ENCODE measurements at places on chromosomes 5 and 9. TPM values are rescaled to one million over a fixed set of nuclear protein-coding genes. Genes with fewer than 3 reads are reported as not detected.

SELENOP gene
- total RNA-seq: 409 TPM

PPP2R2B gene
- not detected for total RNA-seq

TMEM215 gene
- not detected for total RNA-seq

KCNN2 gene
- total RNA-seq: 5.2 TPM

PCDHB2 gene
- 0.22 TPM for total RNA-seq

DAP gene
- 26.2 TPM for total RNA-seq

FOXD4 gene
- total RNA-seq: 0.17 TPM

DRD1 gene
- total RNA-seq: not detected

SMIM3 gene
- 6.6 TPM for total RNA-seq

KIF27 gene
- 2.6 TPM for total RNA-seq

PRLR gene
- total RNA-seq: not detected

TMEM141 gene
- 41.9 TPM for total RNA-seq

UBE2QL1 gene
- 0.86 TPM for total RNA-seq

VAV2 gene
- 21.7 TPM for total RNA-seq

LCN15 gene
- not detected for total RNA-seq

SLCO6A1 gene
- total RNA-seq: not detected

TERT gene
- total RNA-seq: not detected

Data from dermis lymphatic vessel endothelial cell (primary cell).